ENCODE measurements at places on chromosomes 1 and 21.
A peak's percentile ranks its signal among the peaks of the same experiment; 100 is the strongest.

- no peak for DNase-seq
Observed at GRCh38 chr1:247435030-247435758, 19.2 kb downstream of the NLRP3 start.

DNA sequence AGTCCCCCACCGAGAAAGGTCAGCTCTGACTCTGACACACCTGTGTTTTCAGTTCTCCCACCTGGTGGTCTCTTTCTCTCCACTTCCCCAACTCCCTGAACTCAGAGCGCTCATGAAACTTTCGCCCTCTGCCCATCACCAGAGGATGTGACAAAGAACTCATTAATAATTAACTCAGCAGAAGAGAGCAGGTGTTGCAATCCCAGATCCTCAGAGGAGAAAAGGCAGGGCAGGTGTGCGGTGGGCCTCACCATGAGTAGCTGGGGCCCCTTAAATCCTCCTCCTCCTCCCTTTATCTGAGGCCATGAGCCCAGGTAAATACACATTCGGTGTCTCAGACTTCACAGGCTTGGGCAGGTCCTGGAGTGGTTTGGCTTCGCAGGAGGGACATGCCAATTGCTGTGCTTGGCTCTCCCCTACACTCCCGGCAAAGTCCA, 1.7 kb upstream of the LAMB3 start:
- no peak for DNase-seq

DNA sequence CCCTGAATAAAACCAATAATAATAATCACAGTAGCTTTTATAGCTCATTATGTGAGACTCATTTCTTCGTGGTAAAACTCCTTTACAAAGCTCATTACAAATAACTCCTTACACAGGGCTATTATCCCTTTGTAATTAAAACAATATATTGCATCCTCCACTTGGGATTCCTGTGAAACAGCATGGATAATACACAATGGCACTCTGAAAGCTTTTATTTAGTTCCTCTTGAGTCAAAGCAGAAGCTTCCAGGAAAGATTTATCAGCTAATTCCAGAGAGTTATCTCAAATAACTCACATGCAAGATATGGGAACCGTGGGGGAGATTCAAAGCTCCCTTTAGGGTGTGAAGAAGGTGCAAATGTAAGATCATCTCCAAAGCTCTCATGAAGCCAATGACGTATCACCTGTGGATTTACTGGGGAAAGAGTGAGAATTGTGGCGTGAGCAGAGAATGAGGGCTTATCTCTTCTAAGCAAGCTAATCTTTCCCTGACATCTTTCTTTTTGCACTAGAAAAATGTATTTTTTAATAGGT, 60.4 kb upstream of the GJA5 start:
- no peak for DNase-seq

GRCh38 chr1:176466514-176466913, 3.5 kb downstream of the PAPPA2 start:
- no peak for DNase-seq

- no peak for DNase-seq
Observed at GRCh38 chr1:65495137-65495536, 74.7 kb downstream of the LEPR start.

DNA sequence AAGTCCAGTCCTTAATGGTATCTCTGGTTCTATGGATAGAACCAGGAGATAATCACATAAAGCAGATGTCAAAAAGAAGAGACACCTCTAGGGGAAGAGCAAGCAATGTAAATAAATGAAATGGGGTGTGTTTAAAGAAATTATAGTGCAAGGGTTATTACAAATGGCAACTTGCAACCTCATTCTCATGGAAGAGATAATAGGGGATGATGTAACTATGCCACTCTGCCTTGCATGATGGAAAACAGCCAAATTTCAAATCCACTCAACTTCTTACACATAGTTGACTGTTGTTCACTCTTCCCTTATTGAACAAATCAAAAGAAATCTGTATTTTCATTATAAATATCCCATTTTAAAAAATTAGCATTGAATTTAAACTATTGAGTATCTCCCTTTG, 274.0 kb upstream of the TMPRSS15 start:
- DNase-seq = no peak

GRCh38 chr1:160200786-160201185, 4.4 kb upstream of the PEA15 start:
- DNase-seq = no peak

DNA sequence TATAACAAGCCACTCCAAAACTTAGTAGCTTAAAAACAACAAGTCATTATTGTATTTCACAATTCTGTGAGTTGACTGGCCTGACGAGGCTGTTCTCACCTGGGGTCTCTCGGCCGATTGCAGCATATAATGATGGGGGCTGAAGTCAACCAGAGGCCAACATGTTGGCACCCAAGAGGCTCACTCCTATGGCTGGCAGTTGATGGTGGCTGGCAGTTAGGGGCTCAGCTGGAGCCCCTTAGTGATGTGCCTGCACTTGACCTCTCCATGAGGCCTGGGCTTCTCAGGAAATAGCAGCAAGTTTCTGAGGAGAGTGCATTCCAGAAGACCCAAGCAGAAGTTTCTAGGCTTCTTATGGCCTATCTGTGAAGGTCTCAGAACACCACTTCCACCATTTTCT, 459.4 kb downstream of the NPHP4 start:
- no peak for DNase-seq

DNA sequence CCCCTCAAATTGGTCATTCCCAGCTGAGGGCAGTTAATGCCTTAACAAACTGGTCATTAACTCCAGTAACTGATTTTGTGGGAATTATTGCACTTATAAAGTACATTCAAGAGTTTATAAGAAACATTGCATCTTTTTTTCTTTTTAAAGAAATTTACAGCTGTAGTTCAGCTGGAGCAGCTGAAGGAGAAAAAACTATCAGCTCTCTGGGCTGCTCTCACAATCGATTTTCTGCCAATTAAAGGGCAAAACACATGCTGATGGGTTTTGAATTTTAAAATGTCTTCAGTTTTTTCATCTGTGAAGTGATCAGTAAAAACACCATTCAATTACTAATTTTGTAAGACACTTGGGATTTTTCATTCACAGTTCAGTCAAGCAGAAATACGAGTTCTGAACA, 74.7 kb downstream of the KIFAP3 start:
- DNase-seq = no peak

GRCh38 chr1:46553506-46553905, 2.1 kb upstream of the KNCN start:
- no peak for DNase-seq

- DNase-seq = no peak
Observed at GRCh38 chr1:111723091-111723806, 15.9 kb downstream of the INKA2 start.

DNA sequence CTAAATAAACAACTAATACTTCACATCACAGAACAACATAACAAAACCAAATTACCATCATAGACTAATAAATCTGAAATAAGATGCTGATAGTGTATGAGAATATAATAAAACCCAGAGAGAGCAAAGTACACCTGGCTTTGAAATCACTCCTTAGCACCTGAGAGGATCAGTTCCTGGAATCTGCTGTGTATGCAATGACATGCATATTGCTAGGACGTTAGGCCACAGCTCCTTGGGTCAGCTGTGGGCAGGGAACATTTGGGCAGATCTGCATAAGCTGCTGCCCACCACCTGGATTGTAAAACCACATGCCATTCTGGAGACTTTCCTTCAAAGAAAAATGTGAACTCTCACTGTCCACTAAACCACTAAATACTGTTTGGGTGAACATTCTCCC, 81.1 kb downstream of the NR5A2 start:
- DNase-seq = no peak

DNA sequence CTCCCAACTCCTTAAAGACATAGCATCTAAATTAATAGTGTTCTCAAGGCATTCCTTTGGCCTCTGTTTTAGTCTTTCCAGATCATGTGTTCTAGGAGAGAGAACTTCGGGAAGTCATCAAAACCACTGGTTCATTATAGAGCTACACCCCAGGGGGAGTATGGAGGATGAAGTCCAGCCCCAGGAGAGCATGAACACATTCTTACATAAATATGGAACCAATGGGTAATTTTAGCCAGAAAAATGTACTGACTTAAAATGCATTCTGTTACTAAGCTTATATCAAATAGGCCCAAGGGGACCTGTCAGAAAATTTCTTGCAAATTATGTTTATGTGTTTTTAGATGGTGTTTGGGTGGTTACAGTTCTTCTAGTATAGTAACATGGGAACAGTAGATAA, 165.2 kb downstream of the NTMT2 start:
- no peak for DNase-seq

DNA sequence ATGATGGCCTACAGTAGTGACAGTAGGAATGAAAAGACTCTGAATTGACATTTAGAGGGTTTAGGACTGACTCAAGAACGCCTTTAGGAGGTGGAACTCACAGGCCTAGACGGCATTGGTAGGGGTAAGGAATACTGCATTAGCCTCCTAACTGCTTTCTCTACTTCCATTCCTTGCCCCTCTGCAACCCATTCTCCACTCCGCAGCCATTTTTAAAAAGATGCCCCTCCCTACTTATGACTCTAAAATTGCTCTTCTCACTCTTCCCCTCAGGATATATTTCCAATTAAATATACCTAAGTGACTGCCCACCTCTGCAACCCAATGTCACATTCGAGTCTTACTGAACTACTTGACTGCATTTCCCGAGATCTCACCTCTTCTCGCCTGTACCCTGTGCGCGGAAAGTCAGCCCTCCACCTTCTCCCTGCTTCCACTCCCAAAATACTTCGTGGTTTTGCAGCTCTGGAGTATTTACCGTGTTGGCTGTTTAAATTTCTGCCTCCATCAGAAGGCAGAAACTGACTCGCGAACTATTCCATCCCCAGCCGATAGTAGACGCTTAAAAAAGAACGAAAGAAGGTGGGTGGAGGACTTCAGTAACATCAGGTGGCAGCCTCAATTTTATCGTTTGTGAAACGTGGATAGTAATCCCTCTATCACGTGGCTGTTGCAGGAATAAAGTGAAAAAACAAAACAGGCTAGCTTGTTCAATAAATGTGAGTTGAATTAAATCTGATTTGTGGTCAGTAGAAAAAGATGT, 1.1 kb upstream of the YBX1 start:
- no peak for DNase-seq

DNA sequence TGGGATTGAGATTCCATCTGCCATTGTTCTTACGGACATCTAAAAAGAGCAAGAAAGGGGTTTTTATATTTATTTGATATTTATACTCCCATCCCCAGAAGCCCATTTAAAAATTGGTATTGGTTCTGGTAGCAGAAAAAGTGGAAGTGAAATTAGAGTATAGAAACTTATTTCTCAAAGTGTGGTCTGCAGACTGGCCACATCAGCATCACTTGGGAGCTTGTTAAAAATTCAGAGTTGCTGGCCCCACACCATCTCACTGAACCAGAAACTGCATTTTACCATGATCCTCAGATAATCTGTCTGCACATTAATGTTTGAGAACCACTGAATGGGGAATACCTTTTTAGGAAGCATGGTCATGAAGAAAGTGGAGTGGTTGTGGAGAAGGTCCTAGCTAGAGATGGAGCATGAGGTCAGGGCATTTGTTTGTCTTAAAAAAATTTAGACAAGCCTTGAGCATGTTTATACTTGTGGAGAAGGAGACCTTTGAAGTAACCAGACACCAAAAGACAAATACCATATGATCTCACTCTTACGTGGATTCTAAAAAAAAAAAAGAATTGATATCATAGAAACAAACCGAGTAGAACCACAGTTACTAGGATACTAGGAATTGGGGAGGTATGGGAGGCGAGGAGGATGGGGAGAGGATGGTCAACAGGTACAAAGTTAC, 116.3 kb downstream of the ST6GALNAC3 start:
- DNase-seq = no peak

DNA sequence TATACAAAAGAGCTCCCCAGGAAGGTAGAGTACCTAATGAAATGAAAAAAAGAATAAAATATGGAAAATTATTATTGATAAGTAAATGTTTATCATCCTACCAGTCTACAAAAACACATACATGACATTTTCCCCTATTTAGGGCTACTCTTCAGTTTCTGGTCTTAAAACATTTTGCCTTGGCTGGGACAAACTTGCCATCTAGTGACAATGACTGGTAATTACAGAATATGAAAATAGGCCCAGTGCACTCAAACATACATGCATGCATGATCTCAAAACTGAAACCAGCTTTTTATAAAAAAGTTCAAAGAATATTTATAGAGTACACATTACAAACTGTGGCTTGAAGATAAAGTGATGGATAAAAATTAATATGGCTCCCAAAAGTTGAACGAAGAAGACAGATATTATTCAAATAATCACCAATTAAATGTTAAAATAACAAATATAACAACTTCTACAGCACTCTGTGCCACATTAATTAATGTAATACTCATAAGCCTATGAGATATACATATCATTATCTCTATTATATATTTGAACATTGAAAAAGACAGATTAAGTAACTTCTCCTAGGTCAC, 10.5 kb upstream of the RNPC3 start:
- DNase-seq = no peak

- no peak for DNase-seq
Observed at GRCh38 chr21:35478161-35479064, 429.3 kb upstream of the RUNX1 start.

GRCh38 chr21:34020005-34020847, 53.2 kb upstream of the MRPS6 start:
- DNase-seq = peak; percentile 21

DNA sequence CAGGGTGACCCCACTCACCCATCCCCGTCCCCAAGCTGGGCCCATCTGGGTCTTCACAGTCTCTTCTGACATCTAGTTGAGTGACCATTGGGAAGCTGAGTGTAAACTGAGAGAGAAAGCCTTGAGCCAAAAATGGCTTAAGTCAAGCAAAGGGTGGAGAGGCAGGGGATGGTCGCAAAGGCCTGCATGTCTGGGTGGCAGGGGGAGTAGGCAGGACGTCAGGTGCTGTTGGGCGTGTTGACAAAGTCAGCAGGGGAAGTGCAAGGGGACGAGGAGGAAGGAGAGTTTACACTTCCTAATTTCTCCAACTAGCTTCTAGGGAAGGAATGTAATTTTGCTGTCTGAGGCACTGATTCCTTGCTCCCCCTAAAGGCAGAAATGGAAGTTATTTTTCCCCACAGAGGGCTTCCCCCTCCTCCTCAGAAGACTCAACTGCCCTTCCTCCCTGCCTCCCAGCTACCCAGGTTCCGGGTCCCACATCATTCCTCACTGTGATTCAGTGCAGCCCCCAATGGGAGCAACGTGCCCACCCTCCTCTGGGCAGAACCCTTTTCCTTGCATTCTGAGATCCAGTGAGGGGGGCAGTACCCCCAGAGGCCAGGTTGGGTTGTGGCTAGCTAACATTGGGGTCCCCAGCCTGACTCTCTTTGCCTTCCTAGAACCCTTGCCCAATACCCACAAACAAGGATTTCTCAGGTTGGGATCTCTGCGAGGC, 1.2 kb upstream of the ADORA1 start:
- DNase-seq = no peak

- no peak for DNase-seq
Observed at GRCh38 chr1:2163205-2163604, 31.4 kb downstream of the FAAP20 start.
